ENCODE measurements at places on chromosomes 12 and 14.

GRCh38 chr12:2195085-2195484 is 142.3 kb downstream of the CACNA1C start:
- DNase-seq, result no peak

GRCh38 chr12:109731806-109732205 is 18.2 kb downstream of the FAM222A start:
- DNase-seq, result no peak

GRCh38 chr12:44628180-44628579 is 247.9 kb downstream of the NELL2 start:
- DNase-seq, result no peak

DNA sequence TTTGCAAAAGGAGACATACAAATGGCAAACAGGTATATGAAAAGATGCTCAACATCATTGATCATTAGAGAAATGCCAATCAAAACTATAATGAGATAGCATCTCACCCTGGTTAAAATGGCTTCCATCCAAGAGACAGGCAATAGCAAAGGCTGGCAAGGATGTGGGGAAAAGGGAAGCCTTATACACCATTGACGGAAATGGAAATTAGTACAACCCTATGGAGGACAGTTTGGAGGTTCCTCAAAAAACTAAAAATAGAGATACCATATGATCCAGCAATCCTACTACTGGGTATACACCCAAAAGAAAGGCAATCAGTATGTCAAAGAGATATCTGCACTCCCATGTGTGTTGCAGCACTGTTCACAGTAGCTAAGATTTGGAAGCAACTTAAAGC is 17.3 kb upstream of the CKAP4 start:
- no peak for DNase-seq

- no peak for DNase-seq
Observed at GRCh38 chr12:76804435-76804976, 40.6 kb downstream of the ZDHHC17 start.

DNA sequence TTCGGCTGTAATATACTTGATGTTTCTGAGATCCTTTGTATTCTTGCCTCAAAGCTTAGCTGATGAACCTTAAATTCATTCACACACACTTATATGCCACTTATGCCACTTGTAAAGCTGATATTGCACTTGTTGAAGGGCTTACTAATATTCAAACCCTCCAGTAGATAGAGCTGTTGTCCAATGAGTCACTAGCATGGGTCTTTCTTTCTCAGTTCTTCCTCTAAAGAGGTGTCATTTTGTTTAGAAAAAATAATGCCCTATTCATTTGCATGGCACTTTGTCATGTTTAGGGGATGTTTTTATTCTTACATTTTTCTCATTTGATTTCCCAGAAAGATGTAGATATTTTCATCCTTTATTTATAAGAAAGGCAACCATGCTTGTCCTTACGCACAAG is 56.4 kb downstream of the MON2 start:
- DNase-seq, result no peak

DNA sequence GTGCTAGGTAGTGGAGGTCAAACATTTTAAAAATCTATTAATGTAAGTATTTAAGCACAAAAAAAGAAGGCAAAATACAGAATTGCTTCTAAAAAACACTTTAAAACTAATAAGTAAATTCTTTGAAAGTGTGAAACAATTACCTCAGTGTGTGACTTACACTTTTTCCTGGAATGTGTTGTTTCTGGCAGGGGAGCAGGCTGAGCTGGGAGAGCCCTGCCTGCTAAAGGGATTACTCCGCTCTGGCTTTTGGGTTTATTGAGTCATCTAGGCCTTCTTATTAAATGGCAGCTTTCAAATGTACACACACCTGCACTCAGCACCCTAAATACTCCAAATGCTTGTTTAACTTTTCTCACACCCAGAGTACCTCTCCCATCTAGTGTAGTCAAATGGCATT is 279.8 kb downstream of the AKAP6 start:
- DNase-seq, result no peak

DNA sequence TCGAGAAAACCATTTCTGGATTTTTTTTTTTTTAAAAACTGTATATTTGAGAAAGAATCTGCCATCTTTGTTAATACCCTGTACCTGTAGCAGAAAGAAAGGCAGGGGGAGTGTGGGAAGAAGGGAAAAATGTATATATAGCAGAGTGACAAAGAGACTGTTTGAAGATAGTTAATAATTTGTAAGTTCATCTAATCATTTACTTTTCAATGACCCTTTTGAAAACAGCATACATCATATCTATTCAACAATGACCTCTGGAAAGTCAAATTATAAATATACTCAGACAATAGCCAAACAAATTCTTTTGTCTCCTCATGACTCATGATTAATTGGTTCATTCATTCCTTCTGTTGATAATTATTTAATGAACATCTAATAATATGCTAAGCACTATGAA is 10.9 kb upstream of the CPM start:
- DNase-seq, result no peak

DNA sequence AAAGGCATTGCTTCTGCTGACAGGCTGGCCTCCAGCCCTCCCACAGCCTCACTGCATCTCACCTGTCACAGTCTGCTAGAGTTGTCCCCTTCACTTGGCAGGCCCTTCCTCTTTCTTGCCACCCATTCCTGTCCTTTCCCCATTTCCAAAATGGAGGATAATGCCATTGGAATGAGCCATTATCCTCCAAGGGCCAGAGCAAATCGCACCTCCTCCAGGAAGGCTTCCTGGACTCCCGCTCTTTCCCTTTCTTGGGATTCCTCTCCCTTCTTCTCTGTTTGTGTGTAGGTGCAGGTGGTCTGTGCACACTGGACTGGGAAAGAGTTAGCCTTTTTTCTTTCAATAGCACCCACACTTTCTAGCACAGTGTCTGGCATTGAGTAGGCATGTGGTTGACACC is 3.8 kb downstream of the KRT82 start:
- DNase-seq, result no peak

- no peak for DNase-seq
Observed at GRCh38 chr12:13049816-13050215, 5.6 kb downstream of the FAM234B start.

GRCh38 chr14:21299562-21300130 is 19.8 kb downstream of the RPGRIP1 start:
- DNase-seq, result no peak

- DNase-seq, result no peak
Observed at GRCh38 chr14:94174604-94175010, 485 bp downstream of the PPP4R4 start.

GRCh38 chr14:42710071-42710470 is 1103.4 kb downstream of the LRFN5 start:
- DNase-seq, result no peak

DNA sequence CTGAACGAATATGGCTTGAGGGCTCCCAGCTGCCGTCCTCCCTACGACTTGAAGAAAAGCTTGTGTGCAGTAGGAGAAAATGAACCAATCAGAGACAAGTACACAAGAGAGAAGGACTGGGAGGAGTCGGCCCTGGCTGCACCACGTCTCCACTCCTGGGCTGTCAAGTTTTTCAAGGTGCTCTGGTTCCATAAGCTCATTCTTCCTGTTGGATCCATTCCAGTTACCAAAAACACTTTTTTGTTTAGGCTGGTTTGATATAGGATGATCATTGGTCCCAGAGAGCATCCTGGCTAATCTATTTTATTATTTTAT is 2.8 kb upstream of the A2ML1 start:
- no peak for DNase-seq

DNA sequence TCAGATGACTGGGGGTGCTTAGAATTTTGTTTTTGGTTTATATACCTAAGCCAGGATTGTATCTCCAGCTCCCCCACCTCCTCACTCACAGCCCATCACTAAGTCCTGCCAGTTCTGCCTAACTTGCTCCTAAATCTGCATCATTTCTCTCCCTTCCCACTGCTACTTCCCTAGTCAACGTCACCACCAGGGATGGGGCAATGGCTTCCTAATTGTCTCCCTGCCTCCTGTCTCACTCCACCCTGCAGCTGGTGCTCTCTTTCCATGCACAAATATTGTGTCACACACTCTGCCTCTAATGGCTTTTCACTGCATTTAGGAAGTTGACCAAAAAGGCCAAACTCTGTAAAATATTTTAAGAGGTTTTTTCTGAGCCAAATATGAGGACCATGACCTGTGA is 11.5 kb downstream of the OAS2 start:
- DNase-seq, result no peak

DNA sequence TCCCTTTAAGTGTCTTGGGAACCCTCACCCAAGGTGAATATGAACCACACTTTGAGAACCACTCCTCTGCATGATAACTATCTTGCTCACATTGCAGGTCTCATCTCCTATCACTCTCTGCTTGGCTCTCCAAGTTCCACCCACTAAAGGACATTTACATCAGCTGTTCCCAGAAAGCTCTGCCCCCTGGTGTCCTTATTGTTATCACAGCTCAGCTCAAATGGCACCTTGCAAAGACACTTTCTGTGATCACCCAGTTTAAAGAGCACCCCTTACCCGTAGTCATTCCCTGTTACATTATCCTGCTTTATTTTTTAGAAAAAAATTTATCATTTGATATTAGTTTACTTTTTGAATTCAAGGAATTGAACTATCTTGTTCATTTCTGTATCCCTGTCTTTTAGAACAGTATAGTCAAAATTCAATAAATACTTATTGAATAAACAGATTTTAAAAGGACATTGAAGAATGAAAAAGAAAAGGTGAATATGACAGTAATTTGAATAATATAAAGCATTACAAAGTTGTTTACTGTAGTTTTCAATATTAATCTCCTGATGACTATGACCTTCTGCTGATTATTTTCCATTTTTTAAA is 20.5 kb upstream of the GUCY2C start:
- no peak for DNase-seq

- DNase-seq, result no peak
Observed at GRCh38 chr12:2641207-2641606, 153.6 kb upstream of the FKBP4 start.

GRCh38 chr12:106274575-106275121 is 26.8 kb upstream of the CKAP4 start:
- no peak for DNase-seq

GRCh38 chr14:105888784-105889665 is 362.6 kb downstream of the TMEM121 start:
- DNase-seq, result no peak

DNA sequence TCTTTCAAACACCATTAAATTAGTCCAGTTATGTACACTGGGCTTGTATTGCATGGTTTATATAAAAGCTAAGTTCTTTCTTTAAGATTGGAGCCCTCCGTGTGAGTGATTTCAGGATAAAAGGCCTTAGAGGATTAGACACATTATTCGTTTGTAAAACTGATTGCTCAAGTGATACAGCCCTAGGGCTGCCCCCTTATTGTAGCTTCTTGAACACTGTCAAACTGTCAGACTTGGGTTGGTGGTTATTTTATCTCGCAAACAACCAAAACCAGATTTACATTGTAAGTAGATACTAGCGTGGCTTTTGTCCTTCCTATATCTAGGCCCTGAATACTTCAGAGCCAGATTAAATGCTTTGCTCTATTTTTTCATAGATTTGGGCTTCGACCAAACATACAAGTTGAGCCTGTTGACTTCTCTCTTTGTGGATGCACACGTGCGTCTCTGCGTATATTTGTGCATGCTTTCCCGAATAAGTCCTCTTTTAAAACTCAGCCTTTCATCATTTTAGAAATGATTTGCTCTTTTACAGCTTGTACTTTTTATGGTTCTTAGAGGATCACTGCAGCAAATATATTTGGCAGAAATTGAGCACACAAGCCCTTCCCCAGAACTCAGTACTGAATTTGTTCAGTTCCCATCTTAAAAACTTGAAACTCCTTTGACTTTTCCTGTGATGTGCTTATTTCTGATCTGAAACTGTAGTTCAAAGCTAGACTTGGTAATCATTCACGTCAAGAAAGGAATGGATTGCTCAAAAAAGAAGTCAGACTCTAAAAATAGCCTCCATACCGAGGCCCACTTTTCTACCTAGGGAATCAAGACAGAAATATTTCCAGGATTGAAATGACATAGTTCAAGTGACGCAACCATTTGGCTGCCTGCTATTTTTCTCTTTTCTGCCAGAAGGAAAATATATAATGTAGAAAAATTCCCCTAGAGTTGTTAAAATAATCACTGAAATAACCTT is 129.5 kb downstream of the ETV6 start:
- DNase-seq, result no peak

- no peak for DNase-seq
Observed at GRCh38 chr12:12592930-12593329, 18.7 kb upstream of the CREBL2 start.

DNA sequence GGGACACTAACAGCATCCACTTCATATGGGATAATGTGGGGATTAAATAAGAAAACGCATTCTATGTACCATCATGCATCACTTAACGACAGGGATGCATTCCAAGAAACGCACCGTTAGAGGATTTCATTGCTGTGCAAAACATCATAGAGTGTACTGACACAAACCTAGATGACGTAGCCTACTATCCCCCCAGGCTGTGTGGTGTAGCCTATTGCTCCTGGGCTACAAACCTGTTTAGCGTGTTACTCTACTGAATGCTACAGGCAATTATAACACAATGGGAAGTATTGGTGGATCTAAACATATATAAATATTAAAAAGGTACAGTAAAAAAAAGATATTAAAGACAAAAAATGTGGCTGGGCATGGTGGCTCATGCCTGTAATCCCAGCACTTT is 230.6 kb downstream of the KSR2 start:
- no peak for DNase-seq

GRCh38 chr12:26874501-26875296 is 41.7 kb upstream of the ITPR2 start:
- DNase-seq, result no peak

DNA sequence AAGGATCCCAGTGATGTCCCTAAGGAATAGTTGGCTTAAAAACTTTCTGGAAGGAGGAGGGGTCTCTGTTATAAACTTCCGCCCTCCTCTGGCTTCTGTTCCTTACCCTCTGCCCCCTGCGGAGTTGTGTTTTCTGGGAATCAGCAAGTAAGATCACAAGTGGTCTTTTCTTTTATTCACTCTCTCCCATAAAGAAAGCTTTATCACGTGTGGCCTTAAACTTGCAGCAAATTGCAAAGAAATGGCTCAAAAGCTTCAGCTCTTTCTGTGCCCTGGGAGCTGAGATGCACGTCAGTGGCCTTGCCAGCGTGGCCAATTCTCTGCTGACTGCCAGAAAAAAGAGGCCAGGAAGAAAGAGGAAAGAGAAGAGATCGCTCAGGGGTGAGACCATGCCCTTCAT is at the start of gene SLCO1C1:
Gene SLCO1C1, plus strand, starts transcription at position 101 of the 400 bp plus-strand sequence. CDS start 4,245 bp downstream, outside the sequence.
- no peak for DNase-seq

GRCh38 chr12:98939350-98939749 is 294.3 kb downstream of the APAF1 start:
- DNase-seq, result no peak
